ENCODE measurements at places on chromosomes 11 and 22. TPM values are rescaled to one million over a fixed set of nuclear protein-coding genes. Genes with fewer than 3 reads are reported as not detected.

- no peaks in the 10 kb centered on the region for H3K27me3 ChIP-seq
- H3K36me3 ChIP-seq: no peaks in the 10 kb centered on the region
- H3K4me1 ChIP-seq: peaks cover 18% of the 10 kb centered on the region
- H3K27ac ChIP-seq: no peak overlapping the region
- no peak for DNase-seq
Observed at GRCh38 chr11:72522186-72522585, 87.9 kb upstream of the CLPB start.

DNA sequence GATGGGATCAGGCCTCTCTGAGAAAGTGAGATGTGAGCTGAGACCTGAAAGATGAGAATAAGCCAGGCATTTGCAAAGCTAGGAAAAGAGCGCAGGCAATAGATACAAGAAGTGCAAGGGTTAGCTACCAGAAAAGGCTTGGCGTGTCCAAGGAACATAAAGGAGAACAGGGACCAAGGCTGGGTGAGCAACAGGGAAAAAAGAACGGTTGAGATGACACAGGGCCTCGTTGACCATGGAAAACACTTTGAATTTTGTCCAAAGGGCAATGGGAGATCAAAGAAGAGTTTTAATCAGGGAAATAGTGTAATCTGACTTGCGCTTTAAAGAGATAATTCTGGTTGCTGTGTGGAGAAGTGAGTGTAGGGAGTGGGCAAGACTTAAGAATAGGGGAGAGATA, 35.0 kb downstream of the RAB30 start:
- H3K27me3 ChIP-seq: no peaks in the 10 kb centered on the region
- peaks cover 43% of the 10 kb centered on the region for H3K4me1 ChIP-seq
- DNase-seq: no peak

- peaks cover 21% of the 10 kb centered on the region for H3K27me3 ChIP-seq
- H3K4me3 ChIP-seq: no peak overlapping the region
- DNase-seq: no peak
- no peaks in the 10 kb centered on the region for H3K36me3 ChIP-seq
- H3K27ac ChIP-seq: no peak overlapping the region
Observed at GRCh38 chr22:42432818-42433217, 615 bp upstream of the NFAM1 start.

GRCh38 chr22:22764085-22764484, 119.7 kb downstream of the GGTLC2 start:
- H3K36me3 ChIP-seq: no peaks in the 10 kb centered on the region
- no peak for DNase-seq
- no peak overlapping the region for H3K27ac ChIP-seq
- H3K4me1 ChIP-seq: peaks cover 5% of the 10 kb centered on the region
- H3K4me3 ChIP-seq: no peak overlapping the region
- peaks cover 12% of the 10 kb centered on the region for H3K27me3 ChIP-seq

Gene RAG2
- not detected for total RNA-seq

Gene HSPB2
- not detected for total RNA-seq

Gene C11orf16
- not detected for total RNA-seq

Gene MIOX
- not detected for total RNA-seq

DNA sequence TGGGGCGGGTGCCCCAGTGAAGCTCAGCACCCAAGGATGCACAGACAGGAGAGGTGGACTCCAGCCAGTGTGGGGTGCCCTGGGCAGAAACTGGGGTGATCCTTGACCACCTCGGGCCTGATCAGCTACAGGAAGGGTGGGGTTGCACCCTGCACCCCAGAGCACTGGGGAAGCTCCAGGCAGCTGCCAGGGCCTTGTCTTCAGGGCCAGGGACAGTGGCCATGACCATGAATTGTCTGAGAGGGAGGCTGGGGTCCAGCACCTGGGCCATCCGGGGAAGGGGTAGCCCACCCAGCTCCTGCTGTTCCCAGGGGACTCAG, 17.6 kb downstream of the IL17REL start:
- peaks cover 7% of the 10 kb centered on the region for H3K4me1 ChIP-seq
- no peak for DNase-seq
- H3K27ac ChIP-seq: no peak overlapping the region
- H3K27me3 ChIP-seq: peaks cover 10% of the 10 kb centered on the region
- no peak overlapping the region for H3K4me3 ChIP-seq

Gene NXPE4
- not detected for total RNA-seq

DNA sequence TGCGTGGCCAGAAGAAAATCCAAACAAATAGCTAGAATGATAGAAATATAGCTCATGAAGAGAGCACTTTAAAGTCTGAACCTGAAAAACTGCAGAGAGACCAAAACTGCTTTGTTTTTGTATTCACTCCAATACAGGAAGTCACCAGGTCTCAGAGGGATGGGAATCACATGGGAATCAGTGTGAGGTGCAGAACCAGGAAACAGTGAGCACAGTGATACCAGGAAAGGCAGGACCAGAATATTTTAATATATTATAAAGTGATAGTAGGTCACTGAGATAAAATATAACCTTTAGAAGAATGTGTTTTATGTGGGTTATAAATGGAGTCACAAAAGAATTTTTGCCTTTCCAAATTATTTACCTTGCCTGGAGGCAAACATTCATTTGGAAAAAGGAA, 277.3 kb downstream of the CASP12 start:
- no peak overlapping the region for H3K27ac ChIP-seq
- DNase-seq: no peak
- peaks cover 23% of the 10 kb centered on the region for H3K4me1 ChIP-seq
- peaks cover 18% of the 10 kb centered on the region for H3K36me3 ChIP-seq

- H3K27me3 ChIP-seq: peaks cover 23% of the 10 kb centered on the region
- H3K36me3 ChIP-seq: peaks cover 9% of the 10 kb centered on the region
- H3K4me1 ChIP-seq: peaks cover 23% of the 10 kb centered on the region
Observed at GRCh38 chr11:59201353-59201752, 11.4 kb downstream of the MPEG1 start.

- no peaks in the 10 kb centered on the region for H3K27me3 ChIP-seq
- H3K4me1 ChIP-seq: peaks cover 7% of the 10 kb centered on the region
- DNase-seq: no peak
- no peak overlapping the region for H3K4me3 ChIP-seq
- H3K27ac ChIP-seq: no peak overlapping the region
Observed at GRCh38 chr22:39369186-39369585, 19.4 kb downstream of the SYNGR1 start.

GRCh38 chr11:107567739-107568335, 2.3 kb upstream of the ALKBH8 start:
- DNase-seq: no peak
- H3K27ac ChIP-seq: no peak overlapping the region
- H3K4me1 ChIP-seq: peaks cover 33% of the 10 kb centered on the region

Gene OR2AT4
- total RNA-seq: not detected

- no peaks in the 10 kb centered on the region for H3K36me3 ChIP-seq
- H3K4me1 ChIP-seq: peaks cover 14% of the 10 kb centered on the region
- no peak overlapping the region for H3K4me3 ChIP-seq
- H3K27ac ChIP-seq: no peak overlapping the region
Observed at GRCh38 chr11:75576499-75576918, 14.5 kb downstream of the SERPINH1 start.

GRCh38 chr11:74776546-74776945, 27.9 kb downstream of the RNF169 start:
- no peaks in the 10 kb centered on the region for H3K27me3 ChIP-seq
- peaks cover 15% of the 10 kb centered on the region for H3K4me1 ChIP-seq
- DNase-seq: no peak
- no peak overlapping the region for H3K27ac ChIP-seq
- H3K36me3 ChIP-seq: peaks cover 15% of the 10 kb centered on the region

- peak overlapping the region; percentile 82 for H3K27ac ChIP-seq
- H3K27me3 ChIP-seq: peaks cover 9% of the 10 kb centered on the region
- peak overlapping the region; percentile 92 for H3K4me3 ChIP-seq
- peaks cover 4% of the 10 kb centered on the region for H3K36me3 ChIP-seq
- peak; percentile 7 for DNase-seq
Observed at GRCh38 chr11:124115782-124116616, 749 bp downstream of the VWA5A start.

GRCh38 chr22:24772493-24773220, 1.9 kb downstream of the PIWIL3 start:
- no peak for DNase-seq
- H3K27me3 ChIP-seq: peaks cover 8% of the 10 kb centered on the region
- H3K27ac ChIP-seq: no peak overlapping the region
- no peaks in the 10 kb centered on the region for H3K36me3 ChIP-seq
- H3K4me1 ChIP-seq: peaks cover 3% of the 10 kb centered on the region

DNA sequence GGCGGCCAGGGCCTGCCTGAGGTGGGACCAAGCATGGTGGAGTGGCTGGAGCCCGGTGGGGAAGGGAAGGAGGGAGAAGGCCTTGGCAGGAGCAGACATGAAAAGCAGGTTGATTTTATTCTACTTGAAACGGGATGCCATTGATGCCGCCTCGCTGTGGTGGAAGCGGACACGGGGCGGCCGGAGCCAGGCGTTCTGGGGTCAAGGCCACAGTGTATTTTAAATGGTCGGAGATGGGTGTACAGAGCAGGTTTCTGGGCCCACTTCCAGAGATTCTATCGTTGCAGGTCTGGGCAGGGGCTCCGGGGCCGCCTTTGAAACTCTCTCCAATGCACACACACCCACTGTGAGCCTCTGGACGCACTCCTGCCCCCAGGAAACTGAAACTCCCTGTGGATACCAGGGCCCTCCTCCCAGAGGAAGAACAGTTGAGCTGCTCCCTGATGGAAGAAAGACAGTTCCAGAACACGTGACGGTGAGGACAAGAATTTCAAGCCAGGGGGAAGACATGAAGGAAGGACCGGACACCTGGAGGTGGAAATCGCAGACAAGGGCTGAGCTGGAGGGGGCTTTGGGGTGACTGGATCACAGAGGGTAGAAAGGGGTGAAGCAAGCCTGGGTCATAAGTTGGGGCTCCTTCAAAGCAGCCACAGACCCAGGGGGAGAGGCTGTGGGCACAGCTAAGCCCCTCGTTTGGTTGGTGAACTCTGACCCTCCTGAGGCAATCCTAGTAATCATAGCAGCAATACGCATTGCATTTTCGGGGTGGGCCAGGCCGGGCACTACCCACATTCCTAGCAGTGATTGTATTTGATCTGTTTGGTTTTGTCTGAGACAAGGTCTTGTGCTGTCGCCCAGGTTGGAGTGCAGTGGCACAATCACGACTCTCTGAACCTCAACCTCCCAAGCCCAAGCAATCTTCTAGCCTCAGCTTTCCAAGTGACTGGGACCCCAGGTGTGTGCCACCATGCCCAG, 12.3 kb upstream of the LINC01488 start:
- H3K4me1 ChIP-seq: no peaks in the 10 kb centered on the region
- no peak overlapping the region for H3K4me3 ChIP-seq
- no peak for DNase-seq
- H3K27ac ChIP-seq: no peak overlapping the region
- peaks cover 10% of the 10 kb centered on the region for H3K27me3 ChIP-seq

DNA sequence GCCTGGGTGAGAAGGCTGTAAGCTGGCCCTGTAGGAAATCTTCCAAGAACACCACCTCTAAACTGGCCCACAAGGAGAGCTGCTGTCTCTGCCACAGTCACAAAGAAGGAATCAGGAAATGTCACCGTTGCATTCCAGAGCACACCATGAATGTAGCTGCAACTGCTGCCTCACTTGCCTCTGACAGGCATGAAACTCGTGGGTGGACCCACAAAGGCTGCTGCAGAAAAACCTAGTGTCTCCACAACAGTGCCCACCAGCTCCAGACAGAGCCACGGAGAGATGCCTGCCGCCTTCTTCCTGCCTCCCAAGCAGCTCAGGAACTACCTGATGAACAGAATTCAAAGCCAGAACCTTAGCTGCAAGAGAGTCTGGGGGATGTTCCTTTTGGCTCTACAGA, 10.5 kb downstream of the DNAJB13 start:
- no peak overlapping the region for H3K27ac ChIP-seq
- no peak overlapping the region for H3K4me3 ChIP-seq
- H3K27me3 ChIP-seq: no peaks in the 10 kb centered on the region

DNA sequence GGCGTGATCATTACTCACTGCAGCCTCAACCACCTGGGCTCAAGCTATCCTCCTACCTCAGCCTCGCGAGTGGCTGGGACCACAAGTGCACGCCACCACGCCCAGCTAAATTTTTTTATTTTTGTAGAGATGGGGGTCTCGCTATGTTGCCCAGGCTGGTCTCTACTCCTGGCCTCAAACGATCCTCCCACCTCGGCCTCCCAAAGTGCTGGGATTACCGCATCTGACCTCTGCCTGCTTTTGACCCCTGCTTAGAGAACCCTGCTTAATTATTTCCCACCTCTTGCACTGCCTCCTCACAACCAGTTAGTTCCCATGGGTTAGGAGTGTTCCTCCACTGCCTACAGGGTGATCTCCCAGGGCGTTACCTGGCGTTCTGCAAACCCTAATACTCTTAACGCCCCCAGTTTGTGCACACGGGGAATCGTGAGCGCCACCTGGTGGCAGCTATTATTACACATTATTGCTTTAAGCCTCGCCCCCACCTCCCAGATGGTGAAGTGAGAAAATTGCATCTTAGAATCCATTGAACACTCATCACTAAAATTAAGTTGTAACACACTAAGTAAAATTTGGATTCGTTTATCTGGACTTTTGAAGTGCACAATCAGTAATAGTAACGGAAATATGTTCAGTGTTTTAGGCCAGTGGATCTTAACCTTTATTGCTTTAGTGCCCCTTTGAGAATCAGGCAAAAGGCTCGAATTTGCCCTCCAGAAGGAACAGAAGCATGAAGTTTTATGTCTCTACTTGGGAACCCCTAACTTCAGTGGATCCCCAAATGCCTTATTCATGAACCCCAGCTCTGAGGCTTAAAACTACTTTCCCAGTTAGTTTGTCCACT, 61.4 kb upstream of the ASPHD2 start:
- H3K36me3 ChIP-seq: no peaks in the 10 kb centered on the region
- H3K27ac ChIP-seq: no peak overlapping the region
- H3K4me1 ChIP-seq: no peaks in the 10 kb centered on the region
- H3K27me3 ChIP-seq: peaks cover 34% of the 10 kb centered on the region
- H3K4me3 ChIP-seq: no peak overlapping the region
- peak; percentile 51 for DNase-seq

DNA sequence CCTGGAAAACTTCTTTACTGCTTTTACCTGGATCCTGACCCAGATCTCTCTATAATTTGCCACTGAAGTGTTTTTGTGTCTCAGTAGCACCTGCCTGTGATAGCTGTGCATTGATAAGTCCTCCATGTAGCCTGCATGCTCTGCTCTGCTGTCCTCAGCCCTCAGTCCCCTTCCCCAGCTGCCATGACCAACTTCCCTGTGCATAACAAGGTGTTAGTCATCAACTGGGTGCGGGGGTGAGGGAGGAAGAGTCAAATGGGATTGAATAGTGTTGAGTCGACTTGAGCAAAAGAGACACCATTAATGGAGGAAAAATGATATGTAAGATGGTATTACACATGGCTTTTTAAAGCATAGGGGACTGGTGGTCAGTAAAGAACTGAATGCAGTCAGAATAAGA, 92.2 kb upstream of the PLET1 start:
- peaks cover 5% of the 10 kb centered on the region for H3K36me3 ChIP-seq
- H3K27me3 ChIP-seq: no peaks in the 10 kb centered on the region
- no peak overlapping the region for H3K4me3 ChIP-seq

DNA sequence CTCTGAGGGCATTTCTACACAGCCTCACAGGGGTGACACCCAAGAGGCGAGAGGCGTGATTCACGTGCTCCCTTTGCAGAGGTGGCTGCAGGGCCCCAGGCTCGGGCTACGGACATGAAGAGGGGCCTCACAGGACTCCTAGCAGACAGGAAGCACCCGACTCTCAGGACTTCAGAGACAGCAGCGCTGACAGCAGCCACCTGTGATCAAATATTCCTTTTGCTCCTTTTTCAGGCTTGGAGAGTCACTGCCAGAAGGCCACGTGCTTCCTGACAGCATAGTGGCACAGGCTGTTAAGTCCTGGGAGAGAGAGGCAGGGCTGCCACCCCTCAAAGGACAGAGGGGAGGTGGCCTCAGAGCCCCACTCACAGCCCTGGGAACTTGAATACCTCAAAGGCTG, 348.9 kb downstream of the CADM1 start:
- no peak overlapping the region for H3K27ac ChIP-seq
- no peaks in the 10 kb centered on the region for H3K36me3 ChIP-seq
- no peaks in the 10 kb centered on the region for H3K27me3 ChIP-seq
- H3K4me3 ChIP-seq: no peak overlapping the region
